ENCODE measurements at places on chromosomes 13 and 19.

GRCh38 chr13:28204690-28205443, 66.5 kb downstream of the PAN3 start:
- DNase-seq = no peak

DNA sequence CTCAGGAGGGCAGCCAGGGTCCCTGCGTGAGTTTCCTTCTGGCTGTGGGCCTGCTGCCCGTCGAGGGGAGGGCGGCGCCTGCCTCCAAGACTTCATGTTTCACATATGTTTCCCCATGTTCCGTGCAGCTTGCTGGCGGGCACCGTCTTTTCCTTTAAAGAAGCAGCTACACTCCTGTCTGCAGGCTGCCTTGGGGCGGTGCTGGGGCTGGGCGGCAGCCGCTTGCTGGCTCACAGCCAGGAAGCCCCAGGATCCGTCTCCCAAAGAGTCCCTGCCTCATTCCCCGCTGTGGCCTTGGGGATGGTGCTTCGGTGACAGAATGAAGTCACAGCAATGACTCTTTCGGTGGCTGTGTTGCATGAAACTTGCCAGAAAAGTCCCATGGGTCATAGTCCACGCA, 24.9 kb downstream of the PIAS4 start:
- no peak for DNase-seq

DNA sequence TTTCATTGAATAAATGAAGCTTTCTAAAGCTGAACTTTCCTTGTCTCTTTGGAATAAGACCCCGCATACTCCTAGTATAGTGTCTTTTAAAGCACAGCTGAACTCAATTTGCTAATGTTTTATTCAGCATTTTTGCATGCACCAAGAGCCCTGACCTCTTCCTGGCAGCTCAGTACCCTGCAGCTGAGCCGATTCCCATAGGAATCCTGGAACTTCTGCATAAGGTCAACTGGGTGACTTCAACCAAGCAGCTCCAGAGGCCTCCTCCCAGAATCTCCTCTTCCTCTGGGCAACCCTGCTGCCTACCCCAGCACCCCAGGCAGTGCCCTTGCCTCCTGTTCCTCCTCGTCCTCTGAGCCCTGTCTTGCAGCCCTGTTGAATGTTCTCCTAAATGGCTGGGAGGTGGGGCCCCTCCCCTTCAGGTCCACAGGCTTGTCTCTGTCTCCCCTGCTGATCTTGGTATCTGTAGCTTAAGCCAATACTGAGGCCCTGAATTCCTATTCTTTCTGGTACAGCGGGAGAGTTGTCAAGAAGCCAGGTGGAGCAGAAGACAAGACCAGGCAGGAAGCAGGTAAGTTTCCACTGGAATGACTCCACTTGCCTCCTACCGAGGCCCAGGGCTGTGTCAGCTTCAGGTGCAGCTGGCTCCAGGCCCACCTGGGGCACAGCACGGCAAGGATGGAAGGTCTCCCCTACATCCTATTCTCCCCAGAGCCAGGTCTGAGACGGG, 23.6 kb upstream of the CCDC124 start:
- no peak for DNase-seq

- DNase-seq = no peak
These were observed 215.1 kb downstream of the SHISA2 start for GRCh38 chr13:25836574-25837336.

DNA sequence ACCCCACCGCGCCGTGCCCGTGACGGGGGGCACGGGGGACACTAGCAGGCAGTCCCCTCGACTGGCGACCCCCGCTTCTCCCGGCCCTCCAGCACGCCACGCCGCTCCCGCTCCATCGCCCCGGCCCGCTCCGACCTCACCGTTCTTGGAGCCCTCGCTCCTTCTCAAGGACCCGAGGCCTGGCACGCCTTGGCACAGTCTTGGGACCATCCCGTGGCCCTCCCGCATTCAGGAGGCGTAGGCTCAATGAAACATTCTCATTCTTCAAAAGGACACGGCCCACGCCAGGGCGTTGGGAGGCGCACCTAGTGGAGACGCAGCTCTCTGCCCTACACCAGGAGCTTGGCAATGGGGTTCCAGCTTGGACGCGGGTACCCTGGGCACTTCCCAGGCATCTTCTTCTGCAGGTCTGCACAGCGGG, 473 bp upstream of the CERS1 start:
- DNase-seq = no peak

DNA sequence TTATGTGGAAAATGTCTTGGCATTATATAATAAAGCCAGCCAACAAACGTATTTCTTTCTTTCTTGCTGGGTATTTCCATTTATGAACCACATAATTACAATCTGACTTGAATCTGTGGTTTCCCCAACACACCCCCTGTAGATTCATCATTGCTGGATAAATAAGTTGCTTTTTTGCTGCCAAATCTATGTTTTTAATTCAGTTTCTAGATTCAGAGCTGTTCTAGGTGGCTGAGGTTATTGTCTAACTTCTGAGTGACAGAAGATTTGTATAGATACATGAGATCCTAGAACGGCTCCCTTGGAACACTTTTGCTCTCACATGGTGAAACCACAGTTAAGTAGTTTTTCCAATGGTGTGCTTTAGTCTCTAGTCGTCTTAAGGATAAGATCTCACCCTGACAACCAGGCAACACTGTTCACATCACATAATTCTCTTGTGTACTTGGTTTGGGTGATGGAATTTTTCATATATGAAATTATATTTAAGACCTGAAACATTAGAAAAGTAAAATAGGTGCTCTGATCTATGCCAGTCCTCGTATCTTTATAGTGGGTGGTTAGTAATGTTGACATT, 239.1 kb downstream of the KLF12 start:
- DNase-seq = no peak

DNA sequence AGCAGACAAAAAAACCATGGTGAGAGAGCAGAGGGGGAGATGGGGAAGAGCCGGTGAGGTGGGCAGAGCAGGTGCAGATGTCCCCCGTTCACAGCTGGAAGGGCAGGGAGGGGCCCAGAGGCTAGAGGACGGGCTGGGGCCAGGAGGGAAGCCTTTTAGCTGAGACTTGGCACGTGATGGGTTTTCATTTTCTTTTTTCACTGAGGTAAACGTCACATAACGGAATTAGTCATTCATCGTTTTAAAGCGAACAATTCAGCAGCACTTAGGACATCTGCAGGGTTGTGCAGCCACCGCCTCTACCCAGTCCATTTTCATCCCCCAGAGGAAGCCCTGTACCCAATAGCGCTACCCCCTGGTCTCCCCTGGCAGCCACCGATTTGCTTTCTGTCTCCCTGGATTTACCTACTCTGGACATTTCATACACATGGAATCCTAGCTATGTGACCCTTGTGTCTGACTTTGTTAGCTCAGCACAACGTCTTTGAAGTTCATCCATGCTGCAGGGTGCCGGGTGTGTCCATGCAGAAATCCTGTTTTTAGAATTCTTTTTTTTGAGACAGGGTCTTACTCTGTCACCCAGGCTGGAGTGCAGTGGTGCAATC, 16.0 kb upstream of the EMC10 start:
- DNase-seq = no peak

GRCh38 chr19:54162241-54162805, 2.8 kb upstream of the LENG1 start:
- peak; percentile 81 for DNase-seq

DNA sequence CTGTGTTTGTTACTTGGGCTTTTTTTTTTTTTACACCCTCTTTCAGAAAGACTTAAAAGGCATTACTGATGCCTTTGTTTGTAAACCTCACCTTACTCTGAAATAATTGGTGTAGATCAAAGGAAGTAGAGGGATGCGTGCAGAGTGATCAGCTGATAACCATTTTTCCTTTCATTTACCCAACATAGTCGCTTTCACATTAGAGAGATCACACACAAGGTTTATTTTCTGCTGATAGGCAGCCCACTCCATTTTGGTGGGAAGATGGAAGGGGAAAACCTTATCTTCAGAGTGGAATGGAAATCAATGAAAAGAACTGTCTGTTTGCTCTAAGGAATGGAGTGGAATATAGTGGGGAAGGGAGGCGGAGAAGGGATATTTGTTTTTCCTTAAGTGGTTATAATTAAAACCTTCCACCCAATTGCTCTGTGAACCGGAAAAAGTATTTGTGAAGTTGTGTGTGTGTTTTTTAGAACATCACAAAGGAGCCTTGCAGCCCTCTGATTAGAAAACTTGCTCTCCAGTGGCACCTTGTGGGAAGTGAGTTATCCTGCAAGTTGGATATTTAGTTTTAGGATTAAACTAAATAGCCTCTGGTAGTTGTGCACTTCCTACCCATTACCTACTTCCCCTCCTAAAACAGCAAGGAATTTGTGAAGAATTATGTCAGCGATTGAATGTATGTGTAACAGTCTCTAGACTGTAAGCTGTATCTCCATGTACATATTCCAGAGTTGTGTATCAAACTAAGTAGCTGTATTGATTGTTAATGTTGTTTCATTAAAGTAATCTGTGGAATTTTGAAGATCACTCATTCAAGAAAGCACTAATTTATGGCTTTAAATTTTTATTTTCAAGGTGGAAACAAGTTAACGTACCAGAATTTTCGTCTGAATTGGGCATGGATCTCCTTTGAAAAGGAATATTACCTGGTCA, 76.8 kb downstream of the FREM2 start:
- no peak for DNase-seq

- no peak for DNase-seq
These were observed 84.3 kb downstream of the EPSTI1 start for GRCh38 chr13:42907745-42908144.

- DNase-seq = no peak
These were observed 1.3 kb upstream of the ZIC2 start for GRCh38 chr13:99980201-99980823.

- no peak for DNase-seq
These were observed 24.7 kb downstream of the SUCLA2 start for GRCh38 chr13:47976325-47976724.

- no peak for DNase-seq
These were observed 28.3 kb downstream of the PIP5K1C start for GRCh38 chr19:3671680-3672574.

DNA sequence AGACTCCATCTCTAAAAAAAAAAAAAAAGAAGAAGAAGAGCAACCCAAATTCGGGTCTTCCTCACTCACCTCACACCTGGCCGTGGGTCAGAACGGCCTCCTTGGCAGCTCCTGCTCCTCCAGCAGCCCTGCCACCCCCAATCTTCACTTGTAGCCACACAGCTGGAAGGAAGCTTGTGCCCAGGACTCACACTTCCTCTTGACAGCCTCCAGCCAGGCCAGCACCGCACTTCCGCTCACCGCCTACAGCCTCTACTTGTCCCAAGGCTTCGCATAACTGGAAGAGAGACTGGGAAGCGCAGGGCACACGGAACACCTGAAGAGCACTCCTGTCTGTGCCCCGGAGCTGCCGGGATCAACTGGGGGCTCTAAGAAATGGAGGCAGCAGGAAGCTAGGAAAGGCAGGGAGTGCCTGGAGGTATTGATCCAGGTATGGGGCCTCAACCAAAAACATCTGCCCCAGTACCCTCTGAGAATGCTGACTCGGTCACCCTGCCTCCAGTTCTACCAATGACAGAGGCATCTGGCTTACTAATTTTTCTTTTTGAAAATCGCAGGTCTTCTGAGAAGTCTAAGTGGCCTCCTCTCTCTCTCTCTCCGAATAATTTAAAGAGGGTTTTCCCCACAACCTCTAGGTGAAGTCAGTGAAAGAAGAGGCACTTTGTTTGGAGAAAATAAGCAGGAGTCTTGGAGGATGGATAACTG, 31.1 kb upstream of the ATP12A start:
- DNase-seq = no peak

GRCh38 chr13:31540281-31540680, 199.0 kb upstream of the RXFP2 start:
- DNase-seq = no peak

DNA sequence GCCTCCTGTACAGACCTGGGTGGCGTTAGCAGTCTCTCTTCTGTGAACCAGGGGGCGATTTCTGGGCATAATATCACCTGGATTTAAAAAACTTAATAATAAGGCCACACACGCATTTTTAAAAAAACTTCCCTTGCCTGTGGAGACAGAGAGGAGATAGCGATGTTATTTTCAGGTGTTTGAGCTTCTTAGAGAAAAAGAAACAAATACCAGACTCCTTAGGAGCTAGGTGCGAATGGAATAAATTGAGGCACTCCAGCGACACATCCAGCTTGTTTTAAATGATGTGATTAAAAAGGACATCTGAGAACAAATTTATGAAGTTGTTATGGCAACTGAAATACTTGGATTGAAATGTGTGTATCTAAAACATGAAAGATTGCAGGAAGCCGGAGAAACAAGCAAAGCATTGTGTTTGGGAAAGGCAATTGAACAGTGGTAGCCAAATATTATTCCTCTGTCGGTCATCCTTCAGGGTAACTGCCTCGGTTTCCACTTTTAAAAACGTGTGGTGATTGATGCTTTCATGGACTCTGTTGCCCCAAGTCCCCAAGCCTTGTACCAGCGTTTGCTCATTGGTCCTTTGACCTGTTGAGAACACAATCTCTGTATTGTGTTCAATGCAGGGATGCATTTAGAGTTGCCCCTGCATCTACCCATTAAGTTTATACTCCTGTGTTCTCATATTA, 158.7 kb downstream of the TM9SF2 start:
- no peak for DNase-seq

DNA sequence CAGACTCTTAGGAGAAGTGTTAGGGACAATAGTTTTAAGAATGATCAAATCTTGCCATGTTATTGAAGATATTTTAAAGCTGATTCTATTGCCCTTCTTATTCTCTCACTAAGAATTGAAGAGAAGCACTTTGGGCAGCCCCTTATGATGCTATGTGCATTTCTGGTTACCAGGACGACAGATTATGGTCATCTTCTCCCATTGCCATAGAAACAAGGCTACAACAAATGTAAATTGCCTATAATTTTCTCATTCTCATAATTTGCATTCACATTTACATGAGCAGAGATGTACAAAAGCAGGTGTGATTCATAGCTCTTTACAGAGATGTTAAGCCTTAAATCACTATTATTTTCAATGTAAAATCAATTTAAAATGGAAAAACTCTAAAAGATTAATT, 137.3 kb upstream of the PCDH9 start:
- DNase-seq = no peak

DNA sequence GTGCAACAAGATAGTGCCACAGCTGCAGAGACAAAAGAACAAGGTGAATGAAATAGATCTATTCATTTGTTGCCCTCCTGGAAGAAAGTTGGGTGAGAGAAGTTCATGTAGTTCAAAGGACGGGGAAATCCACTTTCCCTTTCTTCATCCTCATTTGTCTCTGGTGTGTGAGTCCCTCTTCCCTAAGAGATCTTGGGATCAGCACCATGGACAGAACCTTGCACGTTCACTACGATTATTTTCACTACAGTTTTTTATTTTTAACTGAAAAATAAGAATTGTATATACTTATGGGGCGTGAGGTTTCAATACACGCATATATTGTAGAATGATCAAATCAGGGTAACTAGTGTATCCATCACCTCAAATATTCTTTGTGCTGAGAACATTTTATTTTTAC, 29.2 kb downstream of the NLRP5 start:
- DNase-seq = no peak

GRCh38 chr19:30473334-30473867, 101.2 kb downstream of the ZNF536 start:
- DNase-seq = no peak

DNA sequence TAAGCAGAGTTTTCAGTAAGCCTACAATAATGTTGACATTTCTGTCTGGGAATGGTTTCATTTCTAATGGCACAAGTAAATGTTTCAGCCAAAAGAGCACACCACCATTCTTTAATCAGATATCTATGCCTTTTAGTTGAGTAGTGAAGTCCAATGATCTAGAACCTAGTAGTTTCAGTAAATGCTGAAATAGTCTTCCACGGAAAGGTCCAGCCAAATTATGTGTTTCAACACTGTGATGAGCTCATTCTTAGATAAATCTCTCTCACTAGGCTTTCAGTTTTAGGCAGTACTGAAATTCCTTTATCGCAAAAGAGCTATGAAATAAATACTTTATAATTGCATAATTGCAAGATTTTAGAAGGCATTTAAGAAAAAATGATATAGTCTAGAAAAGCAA, 816.8 kb upstream of the PCDH9 start:
- no peak for DNase-seq

- DNase-seq = no peak
These were observed 1237.4 kb downstream of the UQCRFS1 start for GRCh38 chr19:27975419-27976005.
